IPS DF 19.7 (cell line): ENCODE measurements at places on chromosomes 7 and 10.

DNA sequence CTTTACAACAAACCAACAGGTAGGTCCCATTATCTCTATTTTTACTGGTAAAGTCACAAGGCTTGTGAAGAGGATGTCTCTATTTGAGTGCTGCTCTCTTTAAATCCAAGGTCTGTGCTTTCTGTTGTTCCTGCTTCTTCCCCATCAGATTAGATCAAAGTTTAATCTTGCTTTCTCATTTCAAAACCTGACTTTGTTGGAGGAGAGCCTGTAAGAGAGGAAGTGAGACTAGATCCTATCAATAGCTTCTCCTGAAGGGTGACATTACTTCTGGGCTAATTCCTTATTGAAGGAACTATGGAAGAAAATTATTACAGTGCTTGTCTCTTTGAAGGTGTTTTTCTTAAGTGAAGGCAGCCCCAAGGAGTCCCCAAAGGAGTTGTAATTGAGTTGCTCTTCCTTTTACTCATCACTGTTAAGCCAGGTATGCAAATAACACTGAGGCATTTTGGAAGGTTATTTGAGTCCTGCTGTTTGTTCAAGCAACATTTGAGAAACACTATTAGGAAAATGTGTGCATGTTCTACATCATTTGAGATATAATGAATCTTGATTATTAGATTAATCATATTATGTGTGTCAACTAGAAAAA lies 146.2 kb upstream of the MBL2 start:
- no peak for DNase-seq

DNA sequence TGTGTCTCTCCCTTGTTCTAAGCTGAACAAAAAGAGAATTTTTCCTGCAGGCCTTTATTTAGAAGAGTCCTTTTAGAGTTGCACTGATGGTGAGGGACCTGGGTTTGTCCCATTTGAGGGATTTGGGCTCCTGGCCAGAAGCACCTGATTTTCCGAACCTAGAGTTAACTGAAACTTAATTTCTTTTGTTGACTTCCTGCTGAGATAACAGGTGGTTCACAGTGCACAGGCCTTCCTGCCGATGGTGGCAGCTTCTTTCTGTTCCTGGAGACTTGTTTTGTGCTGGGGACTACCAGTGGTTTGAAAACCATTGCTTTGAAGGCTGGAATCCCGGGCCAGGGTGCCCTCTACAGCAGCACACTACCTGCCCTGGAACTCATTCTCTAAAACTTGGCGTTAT lies 99.2 kb downstream of the SUGCT start:
- DNase-seq, result no peak

DNA sequence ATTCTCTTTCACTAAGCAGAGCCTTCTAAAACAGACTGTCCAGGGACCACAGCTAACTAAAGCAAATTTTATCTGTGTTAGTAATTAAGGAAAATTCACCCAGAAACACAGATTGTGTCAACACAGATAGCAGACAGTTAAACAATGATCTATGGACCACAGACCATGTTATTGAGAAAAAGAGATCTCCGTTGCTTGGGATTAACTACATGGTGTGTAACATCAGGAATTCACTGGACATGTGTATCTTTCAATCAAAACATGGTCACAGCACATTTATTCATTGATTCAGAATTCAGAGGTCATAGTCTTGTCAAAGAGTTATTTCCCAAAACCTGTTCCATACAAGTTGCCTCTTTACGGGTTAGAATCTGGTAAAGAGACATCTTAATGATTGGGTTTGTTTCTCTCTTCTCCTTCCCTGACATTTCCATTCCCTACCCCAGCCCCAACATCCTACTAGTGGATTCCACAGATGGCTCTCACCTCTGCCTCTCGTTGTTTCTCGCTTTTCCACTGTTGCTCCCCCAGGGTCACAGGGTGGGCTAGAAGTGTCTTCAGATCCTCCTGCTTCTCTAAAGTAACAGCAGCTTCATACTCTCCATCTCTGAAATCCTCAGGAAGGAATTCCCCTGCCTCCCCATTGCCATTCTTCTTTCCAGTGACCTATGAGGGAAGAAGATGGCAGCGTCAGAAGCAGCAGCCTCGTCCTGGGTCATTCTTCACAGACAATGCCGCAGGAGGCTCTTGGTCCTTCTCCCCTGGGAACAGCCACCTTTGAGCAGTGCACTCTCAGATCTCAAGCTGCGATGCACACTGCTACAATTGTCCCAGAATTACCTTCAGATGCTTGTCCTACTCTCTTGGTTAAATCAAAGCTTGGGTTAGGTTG lies 958 bp downstream of the ANKRD1 start:
- DNase-seq, result no peak

- DNase-seq, result no peak
These were observed 1.0 kb upstream of the ENO4 start for GRCh38 chr10:116848032-116848943.

- DNase-seq, result no peak
These were observed 80.9 kb downstream of the FAM171A1 start for GRCh38 chr10:15290150-15290549.

- no peak for DNase-seq
These were observed 165.3 kb downstream of the WNT2 start for GRCh38 chr7:117157241-117158209.

- no peak for DNase-seq
These were observed 60.8 kb upstream of the PPIF start for GRCh38 chr10:79286318-79286951.

DNA sequence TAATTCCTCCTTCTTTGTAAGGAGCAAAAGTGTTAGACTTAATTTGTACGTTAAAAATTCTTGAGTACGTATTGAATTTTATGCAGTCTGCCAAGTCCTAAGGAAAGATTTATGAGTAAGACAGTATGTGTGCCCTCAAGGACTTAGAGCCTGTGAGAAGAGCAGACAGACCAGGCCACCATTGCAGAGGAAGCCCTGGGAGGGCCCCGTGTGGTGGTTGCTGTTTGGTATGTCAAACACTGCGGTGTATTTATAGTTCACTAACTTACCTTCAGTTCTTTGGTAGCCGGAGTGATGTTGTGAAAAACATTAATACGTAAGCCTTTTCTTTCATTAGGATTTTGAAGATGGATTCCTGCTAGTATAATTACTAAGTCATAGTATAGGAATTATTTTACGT lies 82.9 kb downstream of the GALNT11 start:
- no peak for DNase-seq

DNA sequence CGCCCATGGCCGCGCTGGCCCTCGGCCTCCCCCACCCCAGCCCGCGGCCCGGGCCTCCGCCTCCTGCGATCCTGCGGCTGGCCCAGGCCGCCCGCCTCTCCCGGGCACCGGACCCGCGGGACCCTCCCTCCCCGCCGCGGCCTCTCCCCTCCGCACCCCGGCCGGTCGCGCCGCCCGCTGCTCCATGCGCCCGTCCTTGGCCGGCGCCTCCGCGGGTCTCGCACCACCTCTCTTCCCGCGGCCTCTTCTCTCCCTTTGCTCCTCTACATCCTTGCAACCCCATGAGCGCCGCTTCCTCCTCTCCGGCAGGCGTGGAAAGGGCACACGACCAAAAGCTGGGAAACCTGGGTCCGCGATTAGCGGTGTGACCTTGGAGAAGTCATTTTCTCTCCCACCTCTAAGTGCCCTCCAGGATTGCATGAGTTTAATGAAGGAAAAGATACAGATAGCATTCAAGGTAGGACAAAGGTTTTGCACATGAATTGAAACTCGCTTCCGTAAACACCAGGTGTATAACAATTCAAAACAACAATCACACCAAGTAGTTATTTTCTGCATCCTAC lies 448 bp upstream of the SRPK2 start:
- no peak for DNase-seq

- DNase-seq, result no peak
These were observed 14.6 kb downstream of the EDRF1 start for GRCh38 chr10:125734148-125734547.

DNA sequence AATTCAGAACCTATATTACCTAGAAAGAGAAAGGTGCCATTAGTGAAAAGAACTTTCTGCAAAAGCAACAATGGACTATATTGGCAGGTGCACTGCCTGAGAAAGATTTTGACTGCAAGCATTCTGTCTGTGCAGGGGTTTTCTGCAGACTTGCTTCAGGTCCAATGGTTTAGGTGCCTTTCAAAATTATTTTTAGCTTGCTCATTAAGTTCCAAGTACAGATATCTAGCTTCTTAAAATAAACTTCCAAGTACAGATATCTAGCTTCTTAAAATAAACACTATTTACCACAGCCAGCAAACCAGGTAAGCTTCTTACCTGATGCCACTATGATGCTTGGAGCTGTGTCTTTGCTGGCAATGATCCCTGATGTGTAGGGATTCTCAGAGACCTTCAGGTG lies 485.2 kb downstream of the SORCS1 start:
- DNase-seq, result no peak

DNA sequence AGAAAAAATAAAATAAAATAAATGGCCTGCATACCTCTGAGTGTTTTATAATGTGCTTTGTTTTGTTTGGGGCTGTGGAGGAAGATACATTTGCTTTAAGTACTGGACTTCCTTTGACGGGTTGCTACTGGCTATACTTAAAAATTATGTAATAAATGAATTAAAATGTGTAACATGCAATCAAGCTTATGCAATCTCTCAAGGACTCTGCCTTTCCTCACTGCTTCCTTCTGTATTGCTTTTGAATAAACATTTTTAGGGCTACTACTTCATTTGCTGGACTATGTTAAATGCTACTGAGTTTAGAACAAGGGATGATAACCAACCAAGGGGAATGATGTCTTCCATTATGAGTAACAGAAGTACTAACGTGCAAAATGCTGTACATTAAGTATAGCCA lies 91.6 kb downstream of the ETV1 start:
- DNase-seq, result no peak

GRCh38 chr7:2496375-2496774 lies 20.2 kb upstream of the GRIFIN start:
- DNase-seq, result no peak

- DNase-seq, result no peak
These were observed 46.7 kb upstream of the TEX47 start for GRCh38 chr7:88842201-88842600.
